ENCODE measurements at places on chromosomes 7 and 10. TPM values are rescaled to one million over a fixed set of nuclear protein-coding genes. Genes with fewer than 3 reads are reported as not detected.

DNA sequence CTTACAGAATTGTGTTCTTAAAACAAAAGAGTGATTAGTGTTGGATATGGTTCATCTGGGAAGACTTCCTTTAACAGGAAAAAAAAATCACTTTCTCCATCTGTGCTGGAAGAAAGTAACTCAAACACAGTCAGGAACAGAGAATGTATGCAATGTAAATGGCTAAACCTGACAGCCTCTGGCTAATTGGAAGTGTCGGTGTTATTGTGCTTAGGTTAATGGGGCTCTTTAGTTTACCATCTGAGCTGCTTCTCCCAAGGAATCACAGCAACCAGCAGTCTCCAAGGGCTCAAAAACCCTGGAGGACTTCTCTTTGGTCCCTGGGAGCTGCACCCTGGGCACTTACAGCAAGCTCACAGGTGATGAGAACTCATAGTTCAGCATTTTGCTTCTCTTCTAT is 724.5 kb downstream of the LRMDA start:
- H3K36me3 ChIP-seq: no peaks in the 10 kb centered on the region
- H3K4me1 ChIP-seq: no peaks in the 10 kb centered on the region
- no peak for DNase-seq

GRCh38 chr10:113907166-113907565 is 52.7 kb downstream of the NHLRC2 start:
- no peaks in the 10 kb centered on the region for H3K4me1 ChIP-seq
- no peaks in the 10 kb centered on the region for H3K27me3 ChIP-seq
- no peak overlapping the region for H3K27ac ChIP-seq
- no peak overlapping the region for H3K4me3 ChIP-seq

DNA sequence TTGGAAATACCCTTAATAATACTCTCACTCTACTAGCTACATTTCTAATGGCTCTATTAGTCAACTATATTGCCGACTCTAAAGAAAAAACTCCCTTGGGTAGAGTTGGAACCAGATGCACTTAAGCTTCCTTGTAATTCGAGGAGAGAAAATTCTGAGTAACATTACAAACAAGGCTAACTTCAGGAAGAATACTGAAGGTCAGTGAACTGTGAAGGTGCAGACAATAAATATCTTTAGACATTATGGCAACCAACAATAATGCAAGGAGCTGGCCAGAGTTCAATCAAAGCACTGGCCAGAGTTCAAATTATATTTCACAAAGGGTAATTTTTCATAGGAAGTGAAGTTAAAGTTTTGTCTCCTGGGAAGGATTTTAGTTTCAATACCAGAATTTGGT is 40.7 kb upstream of the MRLN start:
- no peak overlapping the region for H3K27ac ChIP-seq
- no peaks in the 10 kb centered on the region for H3K4me1 ChIP-seq
- no peaks in the 10 kb centered on the region for H3K27me3 ChIP-seq
- H3K36me3 ChIP-seq: no peaks in the 10 kb centered on the region

- no peaks in the 10 kb centered on the region for H3K27me3 ChIP-seq
- no peak for DNase-seq
- H3K36me3 ChIP-seq: no peaks in the 10 kb centered on the region
- H3K4me3 ChIP-seq: no peak overlapping the region
- no peaks in the 10 kb centered on the region for H3K4me1 ChIP-seq
These were observed 118.3 kb downstream of the KMT2E start for GRCh38 chr7:105132335-105132734.

GRCh38 chr7:28983396-28984190 is 25.5 kb upstream of the TRIL start:
- no peaks in the 10 kb centered on the region for H3K27me3 ChIP-seq
- H3K4me1 ChIP-seq: no peaks in the 10 kb centered on the region
- no peak for DNase-seq
- no peaks in the 10 kb centered on the region for H3K36me3 ChIP-seq
- H3K4me3 ChIP-seq: no peak overlapping the region
- H3K27ac ChIP-seq: no peak overlapping the region

DNA sequence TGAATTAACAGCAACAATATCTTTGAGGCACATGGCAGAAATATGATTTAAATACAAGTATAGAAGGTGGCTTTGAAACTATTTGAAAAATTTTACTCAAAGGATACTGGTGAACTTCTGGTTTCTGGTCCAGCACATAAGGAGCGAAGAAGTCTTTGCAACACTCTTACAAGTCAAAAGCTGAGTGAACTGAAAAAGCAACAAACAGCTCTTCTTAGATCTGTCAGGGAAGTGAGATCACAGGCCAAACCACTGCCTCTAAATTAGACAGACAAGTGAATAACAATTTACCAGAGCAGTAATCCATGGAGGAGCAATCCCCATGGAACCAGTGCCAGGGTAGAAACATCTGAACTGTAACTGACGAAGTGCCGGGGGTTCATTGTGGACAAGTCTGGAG is 9.6 kb upstream of the VWC2 start:
- no peak overlapping the region for H3K4me3 ChIP-seq
- H3K36me3 ChIP-seq: no peaks in the 10 kb centered on the region
- H3K27ac ChIP-seq: no peak overlapping the region
- H3K27me3 ChIP-seq: no peaks in the 10 kb centered on the region
- H3K4me1 ChIP-seq: no peaks in the 10 kb centered on the region

- DNase-seq: no peak
- H3K36me3 ChIP-seq: no peaks in the 10 kb centered on the region
- no peak overlapping the region for H3K27ac ChIP-seq
These were observed 8.2 kb upstream of the NKX6-2 start for GRCh38 chr10:132793871-132794849.

DNA sequence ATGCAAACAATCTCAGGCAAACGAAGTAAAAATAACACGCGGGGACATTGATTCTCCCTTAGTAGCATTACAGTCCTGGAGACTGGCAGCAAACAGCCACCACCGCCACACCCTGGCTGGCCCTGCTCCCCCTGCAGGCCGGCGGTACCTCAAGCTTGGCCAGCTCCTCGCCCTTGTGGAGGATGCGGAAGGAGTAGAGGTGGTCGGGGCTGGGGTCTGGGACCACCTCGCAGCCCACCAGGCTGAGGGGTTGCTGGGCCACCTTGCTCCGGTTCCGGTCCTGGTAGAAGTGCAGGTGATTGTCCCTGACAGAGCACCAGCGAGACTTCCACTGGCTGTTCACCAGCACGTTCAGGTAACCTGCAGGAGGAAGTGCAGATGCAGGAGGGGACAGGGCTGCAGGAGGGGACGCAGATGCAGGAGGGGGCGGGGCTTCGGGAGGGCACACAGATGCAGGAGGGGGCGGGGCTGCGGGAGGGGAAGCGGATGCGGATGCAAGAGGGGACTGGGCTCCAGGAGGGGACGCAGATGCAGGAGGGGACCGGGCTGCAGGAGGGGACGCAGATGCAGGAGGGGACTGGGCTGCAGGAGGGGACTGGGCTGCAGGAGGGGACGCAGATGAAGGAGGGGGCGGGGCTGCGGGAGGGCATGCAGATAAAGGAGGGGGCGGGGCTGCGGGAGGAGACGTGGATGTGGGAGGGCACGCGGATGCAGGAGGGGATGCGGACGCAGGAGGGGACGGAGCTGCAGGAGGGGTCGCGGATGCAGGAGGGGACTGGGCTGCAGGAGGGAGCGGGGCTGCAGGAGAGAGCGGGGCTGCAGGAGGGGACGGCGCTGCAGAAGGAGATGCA is 65.7 kb downstream of the VWA2 start:
- no peaks in the 10 kb centered on the region for H3K36me3 ChIP-seq
- no peaks in the 10 kb centered on the region for H3K4me1 ChIP-seq
- DNase-seq: peak; percentile 40
- peak overlapping the region; percentile 17 for H3K4me3 ChIP-seq

DNA sequence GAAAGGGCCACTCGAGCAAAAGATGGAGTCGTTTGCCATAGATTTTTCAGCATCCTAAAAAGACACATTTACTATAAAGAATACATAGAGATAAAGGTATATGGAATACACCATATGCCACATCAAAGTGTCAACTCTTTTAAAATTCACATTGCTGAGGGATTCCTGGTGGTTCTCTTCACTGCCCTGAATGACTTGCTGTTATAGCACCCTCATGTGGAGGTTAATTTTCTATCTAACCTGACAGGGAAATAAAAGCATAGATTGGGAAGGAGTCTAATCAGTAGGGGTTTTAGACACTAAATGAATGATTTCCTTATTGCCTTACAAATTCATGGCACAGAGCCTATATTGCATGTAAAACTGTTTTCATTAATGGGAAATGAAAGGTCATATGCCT is 25.9 kb downstream of the DNAH11 start:
- no peaks in the 10 kb centered on the region for H3K27me3 ChIP-seq
- no peaks in the 10 kb centered on the region for H3K36me3 ChIP-seq
- no peak overlapping the region for H3K27ac ChIP-seq
- no peak for DNase-seq

DNA sequence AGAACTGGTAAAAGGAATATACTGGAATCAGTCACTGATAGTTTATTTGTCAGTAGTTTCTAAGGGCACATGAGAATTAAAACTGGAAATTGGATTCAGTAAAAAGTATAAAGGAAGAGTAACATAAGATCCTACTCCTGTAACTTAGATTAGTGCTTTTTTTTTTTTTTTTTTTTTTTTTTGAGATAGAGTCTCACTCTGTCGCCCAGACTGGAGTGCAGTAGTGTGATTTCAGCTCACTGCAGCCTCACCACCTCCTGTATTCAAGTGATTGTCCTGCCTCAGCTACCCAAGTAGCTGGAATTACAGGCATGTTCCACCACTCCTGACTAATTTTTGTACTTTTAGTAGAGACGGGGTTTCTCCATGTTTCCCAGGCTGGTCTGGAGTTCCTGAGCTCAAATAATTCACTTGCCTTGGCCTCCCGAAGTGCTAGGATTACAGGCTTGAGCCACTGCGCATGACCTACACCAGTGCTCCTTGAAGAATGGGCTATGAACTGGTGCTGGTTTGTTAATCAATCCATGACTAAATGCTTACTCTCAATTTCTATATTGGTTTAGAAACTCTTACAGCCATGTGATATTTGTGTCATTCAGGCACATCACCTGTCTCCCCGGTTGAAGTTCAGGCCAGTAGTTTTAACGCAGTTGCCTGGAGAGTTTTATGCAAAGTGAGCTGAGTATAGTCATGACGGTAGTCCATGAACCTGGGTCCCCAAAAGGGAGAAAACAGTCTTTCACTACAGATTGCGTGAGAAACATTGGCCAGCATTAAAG is 65.0 kb downstream of the ZEB1 start:
- no peak overlapping the region for H3K27ac ChIP-seq
- no peaks in the 10 kb centered on the region for H3K4me1 ChIP-seq
- no peaks in the 10 kb centered on the region for H3K27me3 ChIP-seq
- DNase-seq: no peak

GRCh38 chr7:99928188-99928587 is 1.2 kb downstream of the GJC3 start:
- DNase-seq: no peak
- no peak overlapping the region for H3K4me3 ChIP-seq
- H3K36me3 ChIP-seq: no peaks in the 10 kb centered on the region
- peaks cover 6% of the 10 kb centered on the region for H3K4me1 ChIP-seq

DNA sequence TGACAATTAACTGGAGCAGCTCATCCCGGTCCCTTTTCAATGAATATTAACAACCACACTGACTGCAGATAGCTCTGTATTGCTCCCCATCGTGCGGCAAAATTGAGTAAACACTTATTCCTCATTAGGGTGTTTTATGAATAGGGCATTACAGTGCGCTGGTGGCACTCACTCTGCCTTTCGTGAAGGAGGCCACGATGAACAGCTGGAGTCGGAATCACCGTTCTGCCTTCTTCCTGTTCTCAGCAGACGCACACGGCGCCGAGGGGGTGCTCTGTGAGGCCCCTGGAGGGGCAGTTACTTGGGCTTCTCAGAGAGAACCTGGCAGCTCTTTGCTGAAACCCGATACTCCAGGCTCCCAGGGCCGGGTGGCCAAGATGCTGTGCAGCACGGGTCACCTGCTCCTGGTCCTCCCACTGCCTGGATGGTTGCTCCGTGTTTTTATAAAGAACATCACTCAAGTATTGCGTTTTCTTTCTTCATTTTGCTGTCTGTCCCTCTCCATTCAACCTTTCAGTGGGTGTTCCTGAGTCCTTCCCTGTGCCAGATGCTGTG is 241.9 kb downstream of the GLRX3 start:
- H3K27me3 ChIP-seq: no peaks in the 10 kb centered on the region
- no peaks in the 10 kb centered on the region for H3K4me1 ChIP-seq
- DNase-seq: no peak
- H3K36me3 ChIP-seq: no peaks in the 10 kb centered on the region
- no peak overlapping the region for H3K4me3 ChIP-seq

- H3K4me3 ChIP-seq: no peak overlapping the region
- DNase-seq: no peak
- no peak overlapping the region for H3K27ac ChIP-seq
- H3K4me1 ChIP-seq: no peaks in the 10 kb centered on the region
These were observed 80.2 kb upstream of the ADAM12 start for GRCh38 chr10:126468467-126468866.

- H3K27ac ChIP-seq: no peak overlapping the region
- no peaks in the 10 kb centered on the region for H3K27me3 ChIP-seq
- no peak overlapping the region for H3K4me3 ChIP-seq
- H3K36me3 ChIP-seq: no peaks in the 10 kb centered on the region
- no peak for DNase-seq
These were observed 146.2 kb upstream of the LYZL1 start for GRCh38 chr10:29142516-29143314.

- no peak for DNase-seq
- no peak overlapping the region for H3K27ac ChIP-seq
- H3K4me3 ChIP-seq: no peak overlapping the region
These were observed 68.9 kb downstream of the ZNF467 start for GRCh38 chr7:149704507-149704906.

ADAP1 gene
- total RNA-seq: 5.9 TPM

GPR37 gene
- 1.6 TPM for total RNA-seq

EVX1 gene
- 5.1 TPM for total RNA-seq

LBX1 gene
- total RNA-seq: not detected

DGKI gene
- 1.5 TPM for total RNA-seq

MGAM2 gene
- 0.36 TPM for total RNA-seq

CPSF4 gene
- total RNA-seq: 40.4 TPM

LRRTM3 gene
- total RNA-seq: 2.3 TPM

SFXN2 gene
- total RNA-seq: 26.6 TPM

ZFYVE27 gene
- 41.4 TPM for total RNA-seq

ZNF138 gene
- 10.1 TPM for total RNA-seq

TMEM270 gene
- total RNA-seq: not detected

CASTOR2 gene
- 45.9 TPM for total RNA-seq

All from prostate gland (tissue), 2 donors.